ENCODE measurements at places on chromosomes 7 and 10. TPM values are rescaled to one million over a fixed set of nuclear protein-coding genes. Genes with fewer than 3 reads are reported as not detected.

The THNSL1 gene
- total RNA-seq = 1.9 TPM

The GALNT17 gene
- total RNA-seq = not detected

The CYP3A7 gene
- total RNA-seq = not detected

The FKBP6 gene
- not detected for total RNA-seq

The C1QL3 gene
- not detected for total RNA-seq

The CAV1 gene
- total RNA-seq = 37.0 TPM

The CXCL12 gene
- 1.6 TPM for total RNA-seq

The ICA1 gene
- 0.88 TPM for total RNA-seq

The BCL7B gene
- total RNA-seq = 48.6 TPM

The UCMA gene
- total RNA-seq = not detected

The NAT16 gene
- total RNA-seq = not detected

The ZNF394 gene
- total RNA-seq = 31.9 TPM

The GLI3 gene
- 5.9 TPM for total RNA-seq

The STOX1 gene
- total RNA-seq = 0.43 TPM

The PDGFA gene
- 177 TPM for total RNA-seq

The GNAI1 gene
- 47.2 TPM for total RNA-seq

The EEF1AKMT2 gene
- total RNA-seq = 17.0 TPM

The RSPH10B gene
- under 0.01 TPM for total RNA-seq

The OPN4 gene
- not detected for total RNA-seq

The ANKRD61 gene
- 0.44 TPM for total RNA-seq

The BAIAP2L1 gene
- 10.2 TPM for total RNA-seq

The PVRIG gene
- total RNA-seq = not detected

The SYT15 gene
- 0.43 TPM for total RNA-seq

The CALHM1 gene
- total RNA-seq = not detected

The PDE1C gene
- total RNA-seq = 0.22 TPM

The SEMA3C gene
- 223 TPM for total RNA-seq

The TLX1 gene
- not detected for total RNA-seq

The DDC gene
- not detected for total RNA-seq

The NUTM2E gene
- total RNA-seq = not detected

The GFRA1 gene
- 6.0 TPM for total RNA-seq

The MKI67 gene
- 42.9 TPM for total RNA-seq

The PHYHIPL gene
- not detected for total RNA-seq

The CDH23 gene
- under 0.01 TPM for total RNA-seq

The GCK gene
- total RNA-seq = not detected

The OR2A42 gene
- not detected for total RNA-seq

The SH2D4B gene
- total RNA-seq = 0.29 TPM

The MOGAT3 gene
- not detected for total RNA-seq

The SKIDA1 gene
- under 0.01 TPM for total RNA-seq

The CCL24 gene
- total RNA-seq = not detected

The ABCC2 gene
- total RNA-seq = 1.0 TPM

The C10orf53 gene
- not detected for total RNA-seq

The INA gene
- total RNA-seq = 3.7 TPM

The ENKUR gene
- total RNA-seq = not detected

The PON1 gene
- not detected for total RNA-seq

The HOXA9 gene
- total RNA-seq = 14.2 TPM

The TFEC gene
- not detected for total RNA-seq

The ASB10 gene
- total RNA-seq = not detected

The TDRD1 gene
- total RNA-seq = not detected

The HACD1 gene
- 21.9 TPM for total RNA-seq
